Immature natural killer cell (primary cell): ENCODE measurements at places on chromosomes 12 and 14.
A peak's percentile ranks its signal among the peaks of the same experiment; 100 is the strongest.

DNA sequence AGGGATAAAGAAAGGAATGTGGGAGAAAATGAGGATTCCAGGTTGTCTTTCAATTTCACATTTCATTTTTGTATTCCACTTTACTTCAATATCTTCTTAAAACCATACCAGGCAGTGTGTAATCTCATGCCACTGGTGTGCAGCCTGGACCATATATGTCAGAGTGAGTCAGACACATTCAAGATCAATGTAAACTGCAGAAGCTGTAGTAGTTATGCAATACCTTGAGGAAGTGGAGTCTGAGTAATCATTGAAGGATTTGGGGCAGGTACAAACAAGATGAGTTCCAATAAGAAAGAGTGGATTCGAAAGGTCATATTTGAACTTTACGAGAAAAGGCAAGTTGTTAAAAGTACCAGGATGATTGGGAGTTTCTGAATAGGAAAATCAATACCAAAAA, 14.1 kb downstream of the PLCZ1 start:
- no peak for DNase-seq

DNA sequence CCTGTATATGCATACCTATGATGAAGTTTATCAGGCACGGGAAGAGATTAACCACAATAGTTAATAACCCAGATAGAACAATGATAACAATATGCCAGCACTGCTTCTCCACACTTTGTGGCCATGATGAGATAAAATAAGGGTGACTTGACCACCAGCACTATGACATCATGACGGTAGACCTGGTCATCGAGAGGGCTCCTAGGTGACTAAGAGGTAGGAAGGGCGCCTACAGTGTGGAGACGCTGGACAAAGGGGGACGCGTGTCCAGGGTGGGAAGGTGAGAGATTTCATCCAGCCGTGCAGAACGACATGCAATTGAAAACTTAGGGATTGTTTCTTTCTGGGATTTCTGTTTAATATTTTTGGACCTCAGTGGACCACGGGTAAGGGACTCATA, 221.8 kb upstream of the RTL1 start:
- DNase-seq: no peak

DNA sequence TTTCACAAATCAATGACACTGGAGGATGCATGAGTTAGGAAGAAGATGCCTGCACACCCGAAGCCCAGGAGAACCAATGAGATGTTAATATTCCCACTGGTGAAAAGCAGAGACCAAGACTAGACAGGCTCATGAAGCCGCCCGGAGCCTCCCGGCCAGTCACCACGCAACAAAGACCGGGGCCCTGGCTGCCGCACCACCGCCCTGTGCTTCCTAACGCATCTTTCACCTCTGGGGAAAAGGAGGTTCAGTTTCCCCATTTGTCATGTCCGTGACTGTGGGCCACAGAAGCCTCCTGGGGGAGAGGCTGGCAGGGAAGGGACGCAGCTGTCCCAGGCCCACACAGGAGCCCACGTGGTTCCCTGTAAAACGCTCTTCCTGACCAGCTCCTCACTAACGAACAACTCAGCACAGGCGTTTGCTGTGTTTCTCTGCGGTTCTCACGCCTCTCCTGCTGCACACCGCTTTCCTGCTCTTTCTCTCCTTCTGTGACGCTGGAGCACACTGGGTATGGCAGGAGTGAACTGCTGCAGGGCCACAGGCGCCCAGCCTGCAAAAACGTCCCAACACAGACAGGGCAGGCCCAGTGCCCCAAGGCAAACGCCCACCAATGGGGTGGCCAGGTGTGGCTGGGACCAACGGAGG, 10.8 kb downstream of the RIMBP2 start:
- no peak for DNase-seq

GRCh38 chr12:53613821-53614220, 12.4 kb downstream of the ATF7 start:
- no peak for DNase-seq

- no peak for DNase-seq
These were observed 103.7 kb downstream of the SYT1 start for GRCh38 chr12:78968226-78968625.

DNA sequence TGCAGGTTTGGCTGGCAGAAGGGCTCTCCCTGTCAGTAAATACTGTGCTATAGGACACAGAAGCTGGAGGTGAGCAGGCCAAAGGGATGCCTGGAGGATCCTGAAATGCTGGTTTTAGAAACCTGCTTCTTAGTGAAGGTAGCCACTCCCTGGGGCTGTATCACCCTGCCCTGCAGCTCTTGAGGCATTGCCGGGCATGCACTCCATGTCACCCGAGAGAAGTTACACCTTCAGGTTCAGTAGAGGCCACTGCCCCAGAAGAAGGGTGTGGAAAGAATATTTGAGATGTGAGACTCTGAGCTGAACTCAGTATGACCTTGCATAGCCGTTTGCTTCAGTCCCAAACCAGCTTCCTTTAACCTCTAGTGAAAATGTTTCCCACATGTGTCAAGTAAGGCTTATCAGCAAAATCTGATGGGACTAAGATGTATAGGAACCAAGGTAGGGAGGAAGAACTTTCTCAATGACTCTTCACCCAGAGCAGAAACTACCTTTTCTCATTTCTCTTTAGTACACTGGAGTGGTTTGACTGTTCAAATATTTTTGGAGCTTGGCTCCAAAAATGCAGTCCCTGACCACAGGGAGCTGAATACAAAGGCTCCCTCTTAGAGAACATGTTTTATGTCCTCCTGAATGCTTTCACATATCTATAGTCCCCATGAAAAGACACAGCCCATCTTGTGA, 164.5 kb upstream of the DYRK2 start:
- DNase-seq: no peak

GRCh38 chr14:27553790-27554189, 956.0 kb upstream of the NOVA1 start:
- DNase-seq: no peak

DNA sequence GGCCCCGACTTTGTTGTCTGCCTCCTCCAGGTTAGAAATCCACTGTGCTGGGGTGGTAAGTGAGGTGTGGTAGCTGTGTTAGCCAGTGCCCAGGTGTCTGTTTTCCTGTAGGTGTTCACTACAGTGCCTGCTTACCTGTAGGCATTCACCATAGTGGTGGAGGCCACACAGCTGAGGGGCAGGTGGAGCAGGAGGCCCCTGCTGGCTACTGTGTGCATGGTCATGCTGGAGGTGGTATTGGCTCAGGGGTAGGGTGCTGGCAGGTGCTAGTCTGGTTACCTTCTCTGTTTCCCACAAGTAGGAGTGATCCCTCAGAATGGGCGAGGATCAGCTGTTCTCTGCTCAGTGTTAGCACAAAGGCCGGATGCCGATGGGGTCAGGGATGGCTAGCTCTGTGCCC, 217.3 kb downstream of the SYT10 start:
- no peak for DNase-seq

DNA sequence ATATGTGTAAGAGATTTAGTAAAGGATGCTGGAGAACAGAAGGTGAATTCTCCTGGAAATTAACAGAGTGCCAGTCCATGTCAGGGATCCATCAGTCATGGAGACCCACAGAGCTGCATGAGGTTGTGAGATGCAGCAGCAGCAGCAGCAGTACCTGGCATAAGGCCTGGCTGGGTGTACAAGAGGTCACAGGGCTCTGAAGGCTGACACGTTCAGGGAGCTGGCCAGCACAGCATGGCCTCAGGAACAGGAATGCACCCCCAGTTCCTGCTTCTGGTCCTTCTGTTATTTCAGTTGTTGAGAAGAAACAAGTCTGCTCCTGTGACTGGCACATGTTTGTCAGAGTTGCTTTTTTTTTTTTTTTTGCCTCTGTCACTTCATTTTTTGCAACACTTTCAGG, 210.8 kb downstream of the CNTN1 start:
- DNase-seq: no peak

GRCh38 chr14:104150136-104151025, 12.0 kb downstream of the KIF26A start:
- no peak for DNase-seq

- DNase-seq: no peak
These were observed 31.7 kb downstream of the GRIP1 start for GRCh38 chr12:66647034-66647691.

- DNase-seq: no peak
These were observed 185.1 kb upstream of the VASH1 start for GRCh38 chr14:76576047-76576741.

DNA sequence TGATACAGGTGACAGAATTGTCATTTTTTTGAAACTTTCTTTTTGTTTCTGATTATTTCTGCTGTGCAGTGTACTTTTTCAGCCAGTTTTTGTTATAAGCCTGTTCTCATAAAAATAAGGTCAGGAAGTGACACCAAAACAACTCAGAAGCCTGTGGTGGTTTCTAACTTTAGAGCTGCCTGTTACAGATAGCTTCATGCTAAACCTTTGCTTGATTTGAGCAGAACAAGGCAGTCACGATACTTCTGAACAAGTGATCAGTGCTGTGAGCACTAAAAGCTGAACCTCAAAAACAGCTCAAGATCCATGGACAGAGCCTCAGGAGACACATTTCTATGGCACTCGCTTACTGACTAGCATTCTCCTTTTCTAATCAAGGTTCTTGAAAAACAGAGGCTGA, 82.0 kb downstream of the PRKCH start:
- peak; percentile 58 for DNase-seq

DNA sequence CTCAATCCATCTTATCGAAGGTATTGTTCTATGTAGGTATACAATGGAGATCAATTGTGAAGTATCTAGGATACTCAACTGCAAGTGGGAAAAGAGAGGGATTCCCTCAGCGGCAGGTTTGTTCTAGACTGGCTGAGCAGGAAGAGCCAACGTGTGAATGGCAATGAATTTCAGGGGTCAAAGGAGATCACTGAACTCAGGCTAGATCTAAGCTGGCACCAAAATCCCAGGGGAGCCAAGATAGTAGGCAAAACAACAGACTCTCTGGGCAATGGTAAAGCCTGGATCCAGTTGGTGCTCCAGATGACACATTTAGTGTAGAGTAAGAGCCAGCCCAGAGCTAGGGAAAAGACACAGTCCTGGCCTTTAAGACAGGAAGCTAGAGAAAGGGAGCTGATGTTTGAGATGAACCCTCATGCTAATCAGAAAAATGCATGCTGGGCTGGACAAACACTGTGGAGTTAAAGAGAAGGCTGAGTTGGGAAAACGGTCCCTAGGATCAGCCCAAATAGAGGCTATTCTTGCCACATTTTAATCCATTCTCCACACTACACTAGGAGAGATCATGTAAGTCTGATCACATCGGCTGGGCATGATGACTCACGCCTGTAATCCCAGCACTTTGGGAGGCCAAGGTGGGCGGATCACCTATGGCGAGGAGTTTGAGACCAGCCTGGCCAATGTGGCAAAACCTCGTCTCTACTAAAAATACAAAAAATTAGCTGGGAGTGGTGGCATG, 45.6 kb downstream of the EFCAB11 start:
- DNase-seq: no peak

- no peak for DNase-seq
These were observed 6.5 kb downstream of the TAS2R19 start for GRCh38 chr12:11015775-11016430.

DNA sequence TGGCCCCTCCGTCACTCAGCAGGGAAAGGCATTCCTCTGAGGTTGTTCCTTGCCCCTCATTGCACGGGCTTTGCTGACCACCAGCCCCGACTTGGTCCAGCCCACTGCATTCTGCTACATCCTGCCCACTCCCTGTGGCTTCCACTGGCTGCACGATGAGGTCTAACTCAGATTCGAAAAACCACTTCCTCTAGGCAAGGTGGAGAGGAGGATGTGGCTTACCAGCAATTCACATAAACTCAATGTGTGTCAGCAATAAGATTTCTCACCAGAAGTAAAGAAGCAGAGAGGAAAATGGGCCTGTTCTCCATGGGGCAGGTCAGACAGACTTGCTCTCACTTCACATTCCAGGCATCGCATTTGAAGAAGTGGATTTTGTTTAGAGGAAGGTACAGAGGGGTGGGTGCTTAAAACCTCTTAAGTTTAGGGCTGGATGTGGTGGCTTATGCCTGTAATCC, 14.7 kb downstream of the GPR68 start:
- DNase-seq: peak; percentile 93

- DNase-seq: no peak
These were observed 37.2 kb downstream of the TNFAIP2 start for GRCh38 chr14:103160321-103161053.

DNA sequence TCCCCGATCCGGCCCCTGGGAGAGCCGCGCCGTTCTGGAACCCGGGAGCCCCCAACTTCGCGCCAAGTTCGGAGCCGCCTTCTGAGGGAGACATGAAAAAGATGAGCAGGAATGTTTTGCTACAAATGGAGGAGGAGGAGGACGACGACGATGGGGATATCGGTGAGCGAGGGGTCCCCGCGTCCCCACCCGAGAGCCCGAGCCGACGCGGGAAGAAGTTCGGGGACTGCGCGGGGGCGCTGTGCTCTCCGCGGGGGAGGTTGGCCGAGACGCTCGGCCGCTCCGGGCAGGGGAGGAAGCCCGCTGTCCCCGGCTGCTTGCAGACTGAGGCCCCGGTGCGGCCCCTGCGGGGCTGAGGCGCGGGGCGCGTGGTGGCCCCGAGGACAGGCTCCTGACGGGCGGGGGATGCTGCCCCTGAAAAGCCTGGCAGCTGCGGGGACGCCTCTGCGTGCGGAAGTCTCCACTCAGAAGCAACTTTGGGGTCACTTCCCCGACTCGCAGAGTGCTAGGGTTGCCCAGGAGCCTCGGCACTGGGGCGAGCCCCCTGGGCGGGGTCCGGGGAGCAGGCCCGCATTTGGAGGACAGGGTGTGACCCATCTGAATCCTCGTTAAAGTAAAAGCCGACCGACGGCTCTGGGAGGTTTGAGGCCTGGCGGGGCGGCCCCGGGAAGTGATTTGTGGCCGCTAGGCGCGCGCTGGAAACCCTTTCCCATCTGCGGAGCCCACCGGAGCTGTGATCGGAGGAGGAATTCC, 511 bp downstream of the ANO6 start:
- peak; percentile 48 for DNase-seq

- DNase-seq: peak; percentile 59
These were observed 36.9 kb upstream of the SINHCAF start for GRCh38 chr12:31362759-31363415.

GRCh38 chr12:26608273-26608672, 224.7 kb downstream of the ITPR2 start:
- DNase-seq: no peak

GRCh38 chr14:86221755-86222154, 691.8 kb downstream of the FLRT2 start:
- DNase-seq: no peak

- no peak for DNase-seq
These were observed 36.0 kb upstream of the CLEC14A start for GRCh38 chr14:38291681-38292467.

- DNase-seq: peak; percentile 39
These were observed 764 bp upstream of the SPTB start for GRCh38 chr14:64880221-64881121.

DNA sequence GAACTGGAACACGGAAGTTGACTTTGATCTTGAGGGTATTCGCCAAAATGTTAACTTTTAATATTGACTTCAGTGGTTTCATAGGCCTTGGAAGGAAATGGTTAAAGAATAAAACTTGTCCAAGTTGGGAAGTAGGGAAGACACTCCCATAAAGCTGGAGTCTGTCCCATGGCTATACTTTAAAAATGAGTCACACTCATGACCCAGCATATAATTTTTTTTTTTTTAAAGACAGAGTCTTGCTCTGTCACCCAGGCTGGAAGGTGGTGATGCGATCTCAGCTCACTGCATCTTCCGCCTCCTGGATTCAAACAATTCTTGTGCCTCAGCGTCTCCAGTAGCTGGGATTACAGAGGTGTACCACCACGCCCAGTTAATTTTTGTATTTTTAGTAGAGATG, 19.6 kb downstream of the TMPRSS12 start:
- DNase-seq: no peak
